ENCODE measurements at places on chromosomes 2 and 18.

DNA sequence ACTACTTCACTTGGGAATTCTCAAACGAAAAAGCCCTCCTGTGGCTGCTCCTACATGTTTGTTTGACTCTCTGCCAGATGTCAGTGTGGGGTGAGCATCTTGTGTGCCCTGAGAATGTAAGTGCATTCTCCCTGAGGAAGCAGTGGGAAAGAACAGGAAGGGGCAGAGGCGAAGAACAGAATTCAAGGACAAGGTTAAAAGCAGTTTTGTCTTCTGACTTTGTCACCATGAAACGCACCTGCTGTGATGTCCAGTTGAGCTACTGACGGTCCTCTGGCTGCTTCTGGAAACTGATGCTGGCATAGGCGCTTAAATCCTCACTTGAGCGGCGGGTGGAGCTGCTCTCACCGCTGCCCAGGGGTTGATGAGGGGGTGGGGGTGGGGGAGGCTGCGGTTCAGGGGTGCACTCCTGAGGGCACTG, 4.9 kb downstream of the IRS1 start:
- no peak for DNase-seq

GRCh38 chr2:10414591-10414990, 33.5 kb downstream of the ODC1 start:
- DNase-seq, result no peak

DNA sequence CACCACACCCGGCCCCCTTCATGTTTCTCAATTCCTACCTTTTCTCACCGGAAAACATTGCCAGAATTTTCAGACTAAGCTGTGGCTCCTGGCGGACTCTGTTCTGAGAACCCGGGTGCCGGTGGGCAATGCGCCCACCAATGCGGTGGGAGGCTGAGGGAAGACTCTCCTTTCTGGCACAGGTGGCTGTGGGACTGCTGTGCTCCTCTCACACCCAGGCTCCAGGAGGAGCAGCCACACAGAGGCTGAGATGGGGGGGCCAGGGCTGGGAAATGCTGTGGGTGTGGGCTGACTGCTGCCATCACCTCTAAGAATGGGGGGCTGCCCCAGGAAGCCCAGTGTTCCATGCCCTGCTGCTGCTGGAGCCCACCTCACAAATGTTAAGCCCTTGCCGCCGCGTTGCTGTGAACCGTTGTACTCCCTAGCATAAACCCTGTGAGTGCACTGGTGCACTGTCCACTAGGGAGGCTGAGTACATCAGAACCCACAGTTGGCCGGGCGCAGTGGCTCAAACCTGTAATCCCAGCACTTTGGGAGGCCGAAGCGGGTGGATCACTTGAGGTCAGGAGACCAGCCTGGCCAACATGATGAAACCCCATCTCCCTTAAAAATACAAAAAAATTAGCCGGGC, 152.6 kb downstream of the LDLRAD4 start:
- no peak for DNase-seq

GRCh38 chr18:22185273-22185672, 15.9 kb downstream of the GATA6 start:
- no peak for DNase-seq

GRCh38 chr2:134347756-134348155, 93.9 kb downstream of the MGAT5 start:
- no peak for DNase-seq

- DNase-seq, result no peak
Measured at GRCh38 chr2:11701206-11701605, 31.2 kb upstream of the NTSR2 start.

DNA sequence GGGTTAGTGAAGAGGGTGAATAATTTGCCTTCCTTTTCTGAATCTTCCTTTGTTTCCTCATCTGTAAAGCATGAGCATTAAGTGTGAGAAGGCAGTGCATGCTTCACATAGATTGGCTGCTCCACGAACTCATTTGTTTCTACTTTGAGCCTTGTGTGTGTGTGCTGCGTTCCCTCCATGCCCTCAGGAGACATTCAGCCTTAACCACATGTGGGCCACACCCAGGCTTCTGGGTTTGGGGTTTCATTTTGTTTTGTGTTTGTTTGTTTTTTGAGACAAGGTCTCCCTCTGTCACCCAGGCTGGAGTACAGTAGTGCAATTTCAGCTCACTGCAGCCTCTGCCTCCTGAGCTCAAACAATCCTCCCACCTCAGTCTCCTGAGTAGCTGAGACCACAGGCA, 843.3 kb downstream of the GALR1 start:
- no peak for DNase-seq

- no peak for DNase-seq
Measured at GRCh38 chr2:64859312-64860212, 129.6 kb upstream of the SLC1A4 start.

GRCh38 chr2:70685771-70686171, 82.2 kb downstream of the ADD2 start:
- no peak for DNase-seq

DNA sequence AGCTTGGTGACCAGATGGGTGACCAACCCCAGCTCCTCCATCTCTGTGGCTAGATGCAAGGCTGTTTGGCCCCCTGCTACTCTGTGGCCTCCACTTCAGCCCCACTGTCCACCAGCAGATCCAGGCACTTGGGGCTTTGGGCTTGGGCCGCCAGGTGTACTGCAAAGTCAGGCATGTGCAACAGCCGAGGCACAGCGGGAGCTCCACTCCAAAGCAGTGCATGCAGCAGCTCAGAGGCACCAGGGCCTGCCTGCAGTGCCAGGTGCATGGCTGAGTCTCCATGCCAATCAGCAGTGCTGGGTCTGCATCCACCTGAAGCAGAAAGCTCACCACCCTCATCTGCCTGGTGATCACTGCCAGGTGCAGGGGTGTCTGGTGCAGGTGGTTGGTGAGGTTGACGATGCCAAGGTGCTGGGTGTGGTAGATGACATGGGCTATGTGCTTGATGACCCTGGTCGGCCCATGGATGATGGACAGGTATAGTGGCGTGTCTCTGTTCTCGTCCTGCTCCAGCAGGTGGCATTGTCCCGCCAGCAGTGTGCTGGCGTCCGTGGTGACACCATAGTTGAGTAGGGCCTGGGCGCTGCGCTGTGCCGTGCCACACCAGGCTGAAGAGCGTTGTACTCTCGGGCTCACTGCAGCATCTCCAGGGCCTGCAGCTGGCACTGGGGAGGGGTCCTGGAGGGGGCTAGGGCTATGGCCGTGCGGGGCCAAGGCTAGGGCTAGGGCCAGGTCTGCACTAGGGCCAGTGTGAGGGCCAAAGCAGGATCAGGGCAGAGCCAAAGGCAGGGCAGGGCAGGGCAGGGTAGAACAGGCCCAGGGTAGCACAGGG, 1.0 kb upstream of the ANKRD62 start:
- DNase-seq, result no peak

GRCh38 chr18:9334973-9335696, 562 bp downstream of the TWSG1 start:
- peak; percentile 0 for DNase-seq

GRCh38 chr18:48048251-48048650, 117.8 kb upstream of the SMAD2 start:
- DNase-seq, result no peak

GRCh38 chr2:73436019-73436418, 50.4 kb downstream of the ALMS1 start:
- no peak for DNase-seq

GRCh38 chr2:173008786-173009185, 66.9 kb upstream of the MAP3K20 start:
- no peak for DNase-seq

GRCh38 chr18:10822456-10822855, 296.6 kb downstream of the NAPG start:
- no peak for DNase-seq

- DNase-seq, result peak; percentile 26
Measured at GRCh38 chr2:12005886-12006681, 259.7 kb downstream of the LPIN1 start.

GRCh38 chr2:127076290-127076689, 30.7 kb downstream of the BIN1 start:
- no peak for DNase-seq

GRCh38 chr2:217787160-217787877, 215.5 kb downstream of the TNS1 start:
- DNase-seq, result no peak

DNA sequence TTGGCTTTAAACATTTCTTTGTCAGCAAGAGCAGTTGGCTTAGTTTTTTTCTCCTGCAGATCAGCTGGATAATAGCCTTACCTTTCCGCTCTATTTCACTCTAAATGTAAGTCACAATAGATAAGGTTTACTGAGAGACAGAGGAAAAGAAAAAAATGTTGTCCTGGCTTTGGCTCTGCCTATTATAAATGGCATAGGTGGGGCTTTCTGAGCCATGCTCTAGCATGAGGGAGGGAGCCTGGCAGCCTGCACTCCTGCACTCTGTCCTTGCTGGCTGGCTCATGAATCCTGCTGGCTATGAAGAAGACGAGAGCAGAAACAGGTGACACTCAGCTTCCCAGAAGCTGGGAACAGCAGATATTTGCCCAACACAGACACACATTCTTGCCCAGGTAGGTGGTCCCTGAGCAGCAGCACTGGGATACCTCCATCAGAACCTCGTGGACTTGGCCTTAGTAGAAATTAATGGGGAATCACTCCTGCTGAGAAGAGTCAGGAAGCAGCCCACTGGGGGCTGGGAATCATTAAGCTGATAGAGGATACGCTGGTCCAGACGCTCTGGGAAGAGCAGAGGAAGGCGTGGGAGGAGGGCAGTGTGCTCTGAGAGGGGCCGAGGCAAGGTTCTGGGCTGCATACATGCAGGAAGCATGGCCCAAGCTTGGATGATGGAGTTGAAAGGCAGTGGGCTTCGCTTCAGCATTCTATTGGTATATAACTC, 514.4 kb upstream of the HS6ST1 start:
- no peak for DNase-seq

- DNase-seq, result no peak
Measured at GRCh38 chr2:176833671-176834070, 378.9 kb upstream of the HNRNPA3 start.

- no peak for DNase-seq
Measured at GRCh38 chr2:135931776-135932443, 53.5 kb downstream of the DARS1 start.

DNA sequence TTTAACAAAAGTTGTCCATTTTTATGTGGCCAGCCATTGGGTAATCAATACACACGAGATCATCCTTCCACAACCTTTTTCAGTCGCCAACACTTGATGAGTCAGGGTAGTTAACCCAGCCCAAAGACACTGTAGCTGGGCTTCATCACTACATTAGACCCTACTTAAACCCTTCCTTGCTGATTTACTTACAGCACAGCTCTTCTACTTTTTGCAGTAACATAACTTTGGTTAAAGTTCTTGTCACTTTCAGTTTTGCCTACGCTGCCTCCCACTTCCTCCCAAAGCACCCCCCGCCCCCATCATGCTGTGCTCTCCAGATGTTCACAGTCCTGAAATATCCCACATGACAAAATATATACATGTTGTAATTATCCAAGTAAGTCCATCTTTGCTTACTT, 103.6 kb downstream of the CDK15 start:
- no peak for DNase-seq

GRCh38 chr2:33042265-33042664, 95.5 kb downstream of the LTBP1 start:
- no peak for DNase-seq

GRCh38 chr18:59083136-59083818, 56.4 kb upstream of the SEC11C start:
- DNase-seq, result no peak
